ENCODE measurements at places on chromosomes 16 and 17.

GRCh38 chr16:8137606-8138005 is 452.7 kb downstream of the TMEM114 start:
- DNase-seq, result no peak

DNA sequence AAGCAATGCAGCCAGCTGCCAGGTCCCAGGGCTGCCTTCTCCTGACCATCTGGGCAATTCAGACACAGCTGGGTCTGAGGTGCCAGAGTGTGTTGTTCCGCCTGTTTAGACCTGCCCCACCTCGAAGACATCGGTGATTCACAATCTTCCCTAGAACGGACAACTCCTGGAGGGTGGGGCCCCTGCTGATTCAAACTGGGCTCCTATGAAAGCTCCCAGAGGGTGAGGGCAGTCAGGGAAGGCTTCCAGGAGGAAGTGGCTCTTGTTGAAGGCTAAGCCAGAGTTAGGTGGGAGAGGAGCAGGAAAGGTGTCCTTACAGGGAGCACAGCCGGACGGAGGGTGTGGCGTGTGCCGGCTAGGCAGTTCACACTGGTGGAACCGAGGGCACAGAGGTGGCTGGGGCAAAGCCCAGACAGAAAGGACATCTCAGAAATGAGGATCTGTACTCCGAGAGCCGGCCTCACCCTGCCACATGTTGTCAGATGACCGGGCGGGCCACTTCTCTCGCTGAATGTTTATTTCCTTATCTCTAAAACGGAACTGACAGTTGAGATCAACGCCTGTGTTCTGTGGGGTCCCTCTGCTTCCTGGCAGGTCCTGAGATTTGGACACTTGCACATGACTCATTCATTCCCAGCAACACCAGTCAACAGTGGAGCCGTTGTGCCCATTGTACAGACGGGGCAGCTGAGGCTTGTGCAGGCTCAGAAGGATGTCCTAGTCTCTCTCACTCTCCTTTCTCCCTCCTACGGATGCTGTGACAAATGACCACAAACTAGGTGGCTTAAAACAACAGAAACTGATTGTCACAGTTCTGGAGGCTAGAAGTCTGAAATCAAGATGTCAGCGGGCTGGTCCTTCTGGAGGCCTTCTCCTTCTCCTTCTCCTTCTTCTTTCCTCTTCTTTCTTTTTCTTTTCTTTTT is 26.9 kb upstream of the LITAF start:
- no peak for DNase-seq

GRCh38 chr17:62588109-62588508 is 39.4 kb upstream of the MRC2 start:
- DNase-seq, result no peak

DNA sequence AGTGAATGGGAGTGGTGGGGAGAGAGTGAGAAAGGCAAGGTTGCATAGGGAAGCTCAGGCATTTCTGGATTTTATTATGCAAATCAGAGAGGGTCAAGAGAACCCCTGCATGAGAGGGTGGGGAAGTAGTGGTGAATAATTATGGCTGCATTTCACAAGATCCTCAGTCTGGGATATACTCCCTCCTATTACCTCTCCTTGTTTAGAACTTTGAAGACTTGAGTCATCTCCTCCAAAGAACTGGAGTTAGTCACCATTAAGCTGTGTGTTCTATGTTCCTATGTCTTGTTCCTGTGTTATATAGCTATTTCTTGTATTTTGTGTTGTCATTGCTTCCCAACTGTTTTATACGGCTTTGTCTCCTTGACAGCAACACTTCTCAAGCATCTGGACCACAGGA is 18.4 kb downstream of the SOX9 start:
- DNase-seq, result no peak

GRCh38 chr16:68520649-68521086 is 18.4 kb upstream of the ZFP90 start:
- peak; percentile 18 for DNase-seq

DNA sequence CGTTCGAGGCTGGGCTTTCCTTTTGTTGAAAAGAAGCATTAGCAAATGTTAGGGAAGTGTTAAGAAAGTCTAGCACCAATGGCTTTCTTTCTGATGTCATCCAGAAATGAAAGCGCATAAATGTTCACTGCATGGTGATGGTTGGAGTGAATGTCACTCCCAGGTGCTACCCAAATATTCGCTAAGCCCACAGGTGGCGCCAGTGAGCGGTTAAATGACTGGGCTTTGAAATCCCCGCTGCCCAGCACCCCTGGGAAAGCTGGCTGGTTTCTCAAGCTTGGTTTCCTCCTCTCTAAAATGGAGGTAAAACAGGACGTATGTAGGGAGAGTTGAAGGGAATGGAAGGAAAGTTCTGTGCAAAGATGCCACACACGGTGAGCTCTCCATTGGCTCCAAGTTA is 104.4 kb downstream of the IRX5 start:
- DNase-seq, result no peak

DNA sequence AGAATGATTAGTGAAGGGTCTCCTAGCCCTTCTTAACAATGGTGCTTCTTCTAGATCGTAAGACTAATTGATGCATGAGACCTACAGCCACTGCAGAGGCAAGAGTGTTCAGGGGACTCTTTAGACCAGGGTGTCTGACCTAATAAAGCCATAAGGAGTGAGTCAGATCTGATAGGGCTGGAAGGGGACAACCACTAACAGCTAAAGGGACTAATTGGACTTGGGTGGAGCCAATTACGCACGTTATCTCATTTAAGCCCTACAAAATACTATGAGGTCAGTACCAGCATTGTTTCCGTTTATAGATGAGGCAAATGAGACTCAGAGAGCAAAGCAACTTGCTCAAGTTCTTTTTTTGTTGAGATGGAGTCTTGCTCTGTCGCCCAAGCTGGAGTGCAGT is 14.5 kb upstream of the RNF222 start:
- no peak for DNase-seq

DNA sequence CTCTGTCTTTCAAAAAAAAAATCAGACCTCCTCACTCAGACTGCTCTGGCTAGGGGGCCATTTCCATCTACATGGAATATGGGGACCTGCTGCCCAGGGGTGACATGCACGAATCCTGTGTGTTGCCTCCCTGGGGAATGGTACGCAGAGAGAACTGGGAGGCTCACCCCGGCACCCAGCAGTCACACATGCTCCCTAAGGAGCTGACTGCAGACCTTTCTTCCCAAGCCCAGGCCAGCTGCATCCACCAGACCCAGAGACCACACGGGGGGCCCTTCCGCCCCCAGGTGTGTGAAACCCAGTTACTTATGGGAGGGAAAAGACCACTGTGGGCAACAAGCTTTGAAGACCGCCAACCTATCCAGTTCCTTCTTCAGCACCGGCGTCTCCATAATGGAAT is 7.2 kb upstream of the NLRC3 start:
- no peak for DNase-seq

DNA sequence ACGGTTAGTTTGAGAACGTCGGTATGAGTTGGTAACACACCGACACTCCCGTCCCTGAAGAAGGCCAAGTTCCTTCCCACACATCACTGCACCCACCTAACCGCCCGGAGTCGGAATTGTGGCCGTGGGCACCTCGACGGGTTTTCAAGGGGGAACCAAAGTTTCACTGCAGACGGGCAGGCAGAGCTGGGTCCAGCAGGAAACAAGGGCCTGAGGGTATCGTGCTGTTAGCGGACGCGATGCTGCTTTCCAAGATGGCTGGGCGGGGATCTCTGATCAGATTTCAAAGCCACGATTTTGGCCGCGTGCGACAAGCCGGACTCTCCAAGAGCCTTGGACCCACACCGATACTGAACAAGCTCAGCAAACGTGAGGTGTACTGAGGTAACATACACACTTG is 82.3 kb upstream of the DOC2B start:
- DNase-seq, result no peak

DNA sequence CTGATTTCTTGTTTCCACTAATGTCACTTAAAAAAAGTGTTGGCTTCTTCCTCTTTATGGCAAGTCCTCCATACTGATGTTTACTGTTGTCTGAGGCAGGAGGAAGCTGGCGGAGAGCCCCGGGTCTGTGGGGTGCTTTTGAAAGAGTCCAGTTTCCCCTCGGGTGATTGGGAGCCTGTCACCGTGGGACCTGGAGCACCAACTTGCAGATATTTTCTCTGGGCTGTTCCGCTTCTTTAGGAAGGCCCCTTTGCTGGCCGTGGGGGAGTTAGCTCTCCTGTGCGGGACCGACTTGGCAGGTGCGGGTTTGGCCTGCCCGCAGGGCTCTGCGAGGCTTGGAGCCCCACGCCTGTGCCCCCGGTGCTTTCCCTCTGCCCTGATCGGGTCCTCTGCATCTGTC is 3.1 kb downstream of the BANP start:
- no peak for DNase-seq

GRCh38 chr17:64781014-64781756 is 119.1 kb upstream of the SMURF2 start:
- no peak for DNase-seq

GRCh38 chr17:57021226-57021940 is 43.5 kb downstream of the SCPEP1 start:
- DNase-seq, result no peak

GRCh38 chr17:57747221-57748017 is 2.3 kb upstream of the CCDC182 start:
- DNase-seq, result peak; percentile 33

DNA sequence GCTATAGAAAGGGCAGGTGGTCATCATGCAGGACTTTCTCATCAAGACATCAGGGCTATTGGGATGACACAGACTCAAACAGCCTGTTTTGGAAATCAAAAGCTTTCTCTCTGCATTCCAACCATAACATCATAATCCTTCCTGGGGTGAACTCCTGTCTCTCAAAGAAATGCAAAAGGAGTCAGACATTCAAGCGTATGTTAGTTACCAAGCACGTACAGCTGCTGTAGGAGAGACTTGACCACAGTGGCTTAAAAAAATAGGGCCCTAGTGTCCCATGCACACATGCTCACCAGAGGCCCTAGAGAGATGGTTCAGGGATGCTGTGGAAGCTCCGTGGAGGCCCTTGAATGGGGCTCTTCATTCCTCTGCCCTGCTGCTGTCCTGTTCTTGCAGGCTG is 24.6 kb upstream of the FOXF1 start:
- no peak for DNase-seq

DNA sequence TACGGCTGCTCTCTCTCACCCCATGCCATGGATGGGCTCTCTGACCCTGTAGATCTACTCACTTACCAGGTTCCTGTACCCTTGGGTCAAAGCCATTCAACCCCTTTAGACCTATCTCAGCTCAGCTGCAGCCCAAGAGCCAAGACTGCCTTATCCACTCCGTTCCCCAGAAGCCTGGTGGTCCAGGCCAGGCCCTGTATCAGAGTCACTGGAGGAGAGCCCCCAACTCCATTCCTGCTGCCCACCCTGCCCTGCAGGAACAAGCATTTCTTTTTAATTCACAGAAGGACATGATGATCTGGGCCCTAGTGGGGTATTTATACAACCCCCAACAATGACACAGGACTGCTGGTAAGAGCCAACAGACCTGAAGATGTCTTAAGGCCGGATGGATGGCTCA is 76.8 kb downstream of the AIPL1 start:
- no peak for DNase-seq

DNA sequence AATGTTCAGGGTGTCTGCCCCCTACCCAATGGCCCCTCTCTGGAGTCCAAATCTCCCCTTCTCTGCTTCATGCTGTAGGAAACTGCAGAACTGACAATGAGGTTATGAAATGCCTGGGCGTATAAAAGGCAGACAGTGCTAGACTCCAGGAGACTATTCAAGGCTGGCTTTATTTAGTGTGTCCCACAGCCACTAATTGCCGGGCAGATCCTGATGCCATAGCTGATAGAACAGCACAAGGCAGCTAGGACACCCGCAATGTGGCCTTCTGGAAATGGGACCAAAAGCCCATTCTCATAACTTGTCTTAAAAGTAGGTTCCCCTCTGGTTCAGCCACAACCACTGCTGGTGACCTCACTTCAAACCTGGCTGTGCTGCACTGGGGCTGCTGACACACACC is 28.5 kb upstream of the CD300E start:
- DNase-seq, result no peak

- DNase-seq, result no peak
These were observed 237.1 kb downstream of the SHISA9 start for GRCh38 chr16:13138528-13138927.

GRCh38 chr17:44083250-44083849 is 12.8 kb downstream of the G6PC3 start:
- no peak for DNase-seq

DNA sequence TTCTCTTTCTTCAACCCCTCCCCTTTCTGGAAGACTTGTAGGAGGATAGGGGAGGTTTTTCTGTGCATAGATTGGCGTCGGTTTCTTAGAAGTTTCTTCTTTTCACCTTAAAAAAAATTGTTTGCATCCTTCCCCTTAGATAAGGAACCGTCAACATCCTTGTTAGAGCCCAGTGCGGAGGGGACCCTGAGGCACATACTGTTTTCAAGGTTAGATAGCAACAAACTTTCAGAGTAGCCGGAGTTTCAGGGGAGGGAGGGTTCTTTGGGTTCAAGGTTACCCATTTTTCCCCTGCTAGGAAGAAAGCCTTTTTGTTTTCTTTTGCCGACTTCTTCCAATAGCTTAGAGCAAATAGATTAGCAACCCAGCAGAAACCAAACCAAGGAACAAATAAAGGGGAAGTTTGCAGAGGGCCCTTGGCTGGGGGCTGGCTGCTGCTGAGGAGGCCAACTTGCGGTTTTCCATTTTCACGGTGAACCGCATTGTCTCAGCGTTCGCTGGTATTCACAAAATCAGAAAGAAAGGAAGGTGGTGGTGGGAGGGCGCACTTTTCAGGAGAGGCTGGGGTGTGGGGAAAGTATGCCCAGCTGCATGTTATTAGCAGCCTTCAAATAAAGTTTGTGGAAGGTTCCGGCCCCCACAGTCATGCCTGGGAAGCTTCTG is 28.8 kb downstream of the MSI2 start:
- DNase-seq, result no peak

GRCh38 chr17:81011951-81012350 is 20.3 kb downstream of the CHMP6 start:
- no peak for DNase-seq

DNA sequence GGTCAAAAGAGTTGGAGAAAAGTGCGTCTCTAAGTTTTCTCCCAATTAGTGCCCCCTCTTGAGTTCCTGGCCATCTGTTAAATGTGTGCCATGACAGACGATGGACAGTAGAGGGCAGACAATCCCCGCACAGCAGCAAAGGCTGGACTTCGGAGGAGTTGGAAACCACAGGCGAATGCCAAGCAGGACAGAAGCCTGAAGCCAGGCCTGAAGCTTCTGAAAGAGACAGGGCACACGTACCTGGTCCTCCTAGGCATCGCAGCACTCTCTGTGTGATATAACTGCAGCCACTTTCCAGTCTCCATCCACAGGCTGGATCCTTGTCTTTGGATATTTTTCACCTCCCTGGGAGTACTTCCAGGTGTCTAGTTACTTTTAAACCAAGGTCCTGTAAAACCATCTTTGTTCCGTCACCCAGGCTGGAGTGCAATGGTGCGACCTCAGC is 14.5 kb downstream of the C17orf100 start:
- peak; percentile 60 for DNase-seq

DNA sequence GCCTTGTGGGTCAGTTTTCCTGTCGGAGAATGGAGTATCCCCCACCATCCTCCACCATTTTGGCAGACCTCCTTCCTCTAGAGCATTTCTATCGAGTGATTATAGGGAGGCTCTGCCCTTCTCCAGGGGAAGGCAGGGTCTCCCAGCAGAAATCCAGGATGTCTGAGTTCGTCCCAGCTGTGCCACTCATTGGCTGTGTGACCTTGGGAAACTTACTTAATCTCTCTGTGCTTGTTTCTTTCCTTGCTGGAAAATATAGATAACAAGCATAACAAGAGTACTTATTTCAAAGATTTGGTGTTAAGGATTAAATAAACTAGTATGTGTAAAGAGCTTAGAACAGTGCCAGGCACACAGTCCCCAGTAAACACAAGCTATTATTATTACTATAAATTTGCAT is 14.8 kb downstream of the ATP2A3 start:
- DNase-seq, result no peak

GRCh38 chr16:59665618-59666220 is 931.6 kb upstream of the GOT2 start:
- no peak for DNase-seq

Data from AG04450 (cell line).